Stimulated activated CD4-positive, alpha-beta T cell treated with anti-CD3 and anti-CD28 coated beads, Interleukin-1b, Interleukin-23, amount 100 ng/mL, for 1 hour (primary cell): ENCODE measurements at places on chromosomes 5 and 9.

- no peak for DNase-seq
Observed at GRCh38 chr5:128143911-128144310, 60.3 kb downstream of the SLC12A2 start.

- DNase-seq = no peak
Observed at GRCh38 chr5:96565582-96566265, 96.5 kb upstream of the CAST start.

DNA sequence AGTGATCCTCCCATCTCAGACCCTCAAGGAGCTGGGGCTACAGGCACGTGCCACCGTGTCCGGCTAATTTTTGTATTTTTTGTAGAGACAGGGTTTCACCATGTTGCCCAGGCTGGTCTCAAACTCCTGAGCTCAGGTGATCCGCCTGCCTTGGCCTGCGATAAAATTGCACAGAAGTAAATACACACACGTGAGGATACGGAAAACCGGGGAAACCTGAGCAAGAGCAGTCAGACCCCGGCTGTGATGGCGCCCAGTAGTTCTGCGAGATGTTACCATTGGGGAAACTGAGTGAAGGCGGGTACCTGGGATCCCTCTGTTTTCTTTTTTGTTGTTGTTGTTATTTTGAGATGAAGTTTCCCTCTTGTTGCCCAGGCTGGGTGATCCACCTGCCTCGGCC, 114.9 kb downstream of the C9orf50 start:
- DNase-seq = no peak

DNA sequence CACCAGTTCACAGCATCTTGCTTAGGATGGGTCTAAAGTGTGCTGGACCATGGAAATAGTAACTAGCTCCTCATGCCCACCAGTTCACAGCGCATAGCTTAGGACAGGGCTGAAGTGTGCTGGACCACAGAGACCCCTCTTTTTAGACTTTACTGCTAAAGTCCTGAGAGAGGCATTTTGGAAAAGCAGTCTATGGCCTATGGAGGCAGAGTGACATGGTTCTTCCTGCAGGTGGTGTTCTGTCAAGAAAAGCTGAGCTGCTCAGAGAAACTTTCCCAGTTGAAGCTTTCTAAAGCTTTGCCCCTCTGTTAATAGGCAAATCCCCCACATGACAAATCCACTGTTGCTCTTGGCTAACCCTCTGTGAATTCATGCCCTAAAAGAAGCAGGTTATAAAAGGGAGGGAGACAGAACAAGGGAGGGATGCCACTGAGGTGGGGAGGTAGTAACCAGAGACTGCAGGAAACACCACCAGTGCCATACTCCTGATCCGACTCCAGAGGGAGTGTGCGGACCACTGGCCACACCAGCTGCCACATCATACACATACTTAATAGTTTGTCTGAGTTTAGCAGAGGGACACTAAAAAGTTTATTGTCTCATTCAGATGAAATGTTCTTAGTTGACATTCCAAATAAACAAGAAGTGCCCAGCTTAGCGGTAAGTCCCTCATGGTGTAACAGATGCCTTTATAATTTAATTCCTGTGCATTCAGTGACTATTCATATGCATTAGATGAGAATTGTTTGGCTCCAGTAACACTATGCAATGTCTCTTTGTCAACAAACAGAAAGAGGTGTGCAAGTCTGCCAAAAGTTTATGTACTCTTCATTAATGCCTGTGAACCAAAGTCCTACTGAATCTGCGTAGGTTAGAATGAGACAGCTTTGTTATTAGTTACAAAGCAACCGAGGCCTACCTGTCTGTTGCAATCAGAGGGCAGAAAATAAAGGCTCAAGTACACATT, 236.2 kb upstream of the NFIL3 start:
- no peak for DNase-seq

GRCh38 chr5:72363166-72363802, 43.1 kb downstream of the PTCD2 start:
- no peak for DNase-seq

DNA sequence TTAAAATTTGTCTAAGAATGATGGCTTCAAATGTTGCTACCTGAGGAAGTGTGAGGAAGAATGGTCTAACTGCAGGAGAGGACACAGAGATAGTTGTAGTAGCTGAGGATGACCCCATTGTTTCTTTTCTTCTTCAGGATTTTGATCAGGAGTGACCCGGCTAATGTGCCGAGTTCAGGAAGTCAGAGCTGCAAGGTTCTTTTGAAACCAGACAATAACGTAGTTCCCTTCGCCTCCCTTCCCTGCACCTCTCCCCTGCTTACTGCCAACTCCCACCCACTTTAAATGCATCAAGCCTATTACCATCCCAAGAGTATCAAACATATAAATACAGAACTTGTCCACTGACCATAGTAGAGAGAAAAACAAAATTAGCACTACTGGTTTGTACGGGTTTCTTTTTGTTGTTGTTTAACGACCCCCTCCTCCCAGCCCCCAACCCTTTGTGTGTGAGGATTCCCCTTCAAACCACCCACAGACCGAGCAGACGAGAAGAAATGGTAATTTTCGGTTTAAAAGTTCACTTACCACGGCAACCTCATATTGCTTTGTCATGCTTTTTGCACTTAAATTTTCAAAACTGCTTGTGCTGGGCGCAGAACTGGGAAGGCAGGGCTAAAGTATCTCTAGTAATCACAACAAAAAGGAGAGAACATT, 23.5 kb upstream of the ELAVL2 start:
- DNase-seq = no peak

DNA sequence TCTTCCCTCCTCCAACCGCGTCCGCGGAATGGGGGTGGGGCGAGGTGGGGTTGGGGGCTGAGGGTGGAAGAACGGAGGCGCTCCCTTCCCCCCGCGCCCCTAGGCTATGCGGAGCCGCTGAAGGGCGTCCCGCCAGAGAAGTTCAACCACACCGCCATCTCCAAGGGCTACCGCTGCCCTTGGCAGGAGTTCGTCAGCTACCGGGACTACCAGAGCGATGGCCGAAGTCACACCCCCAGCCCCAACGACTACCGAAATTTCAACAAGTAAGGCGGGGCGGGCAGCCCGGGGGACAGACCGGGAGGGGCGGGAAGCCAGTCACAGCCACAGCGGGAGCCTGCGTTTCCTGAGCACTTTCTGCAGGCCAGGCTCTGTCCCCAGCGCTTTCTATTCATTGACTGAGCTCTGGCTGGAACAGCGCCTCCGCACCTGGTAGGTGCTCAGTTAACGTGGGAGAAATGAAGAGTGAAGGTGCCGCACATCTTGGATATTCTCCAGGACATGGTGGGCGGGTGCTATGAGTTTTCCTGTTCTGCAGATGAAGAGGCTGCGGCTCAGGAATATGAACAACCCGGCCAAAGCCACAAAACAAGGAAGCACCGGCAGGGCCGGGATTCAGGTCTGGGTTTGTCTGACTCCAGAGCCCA, 11.3 kb downstream of the MYOZ3 start:
- DNase-seq = no peak

DNA sequence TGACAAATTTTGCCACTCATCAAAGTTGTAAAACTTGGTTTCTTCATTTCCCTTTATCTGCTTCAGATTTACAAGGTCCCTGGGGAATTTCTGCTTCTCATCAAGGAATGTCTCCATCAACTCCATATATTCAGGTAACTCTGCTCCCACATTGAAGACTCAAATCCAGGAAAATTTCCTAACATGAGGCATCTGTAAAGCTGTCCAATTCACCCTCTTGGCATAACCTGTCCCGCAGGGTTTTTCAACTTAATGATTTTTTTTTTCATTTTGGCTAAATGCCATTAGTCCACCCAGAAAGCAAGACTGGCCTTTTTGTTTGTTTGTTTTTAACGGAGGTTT, 50.2 kb upstream of the SLC30A5 start:
- no peak for DNase-seq

DNA sequence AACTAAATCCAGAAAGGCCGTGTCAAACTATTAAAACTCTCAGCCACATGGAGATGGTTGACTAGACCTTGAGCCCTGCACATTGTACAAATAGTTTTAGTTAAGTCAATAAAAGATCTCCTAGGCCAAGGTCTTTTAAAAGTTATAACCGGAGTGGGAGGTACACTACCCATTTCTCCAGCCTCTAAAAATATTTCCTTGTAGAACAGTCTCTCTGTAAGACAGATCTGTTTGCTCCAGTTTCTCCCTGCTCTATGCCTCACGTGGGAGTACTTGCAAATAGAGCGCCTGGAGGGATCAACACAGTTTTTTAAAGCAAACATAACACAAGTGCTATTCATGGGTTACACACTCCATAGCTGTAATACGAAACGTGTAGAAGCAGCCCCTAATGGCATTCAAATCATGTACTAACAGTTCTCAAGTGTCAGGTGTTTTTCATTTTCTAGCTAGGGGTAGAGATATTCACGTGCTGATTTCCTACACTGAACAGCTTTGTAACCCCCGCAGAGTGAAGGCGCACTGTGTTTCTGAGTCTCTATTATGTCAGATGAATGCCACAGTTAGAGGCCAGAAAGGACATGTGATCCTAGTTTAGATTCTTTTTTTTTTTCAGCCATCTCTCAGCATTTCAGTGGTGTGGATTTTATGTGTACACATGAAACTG, 703.4 kb upstream of the GRAMD2B start:
- no peak for DNase-seq

GRCh38 chr5:136638084-136638483, 272.7 kb upstream of the TRPC7 start:
- no peak for DNase-seq

- no peak for DNase-seq
Observed at GRCh38 chr9:127397646-127398274, 791 bp downstream of the SLC2A8 start.

DNA sequence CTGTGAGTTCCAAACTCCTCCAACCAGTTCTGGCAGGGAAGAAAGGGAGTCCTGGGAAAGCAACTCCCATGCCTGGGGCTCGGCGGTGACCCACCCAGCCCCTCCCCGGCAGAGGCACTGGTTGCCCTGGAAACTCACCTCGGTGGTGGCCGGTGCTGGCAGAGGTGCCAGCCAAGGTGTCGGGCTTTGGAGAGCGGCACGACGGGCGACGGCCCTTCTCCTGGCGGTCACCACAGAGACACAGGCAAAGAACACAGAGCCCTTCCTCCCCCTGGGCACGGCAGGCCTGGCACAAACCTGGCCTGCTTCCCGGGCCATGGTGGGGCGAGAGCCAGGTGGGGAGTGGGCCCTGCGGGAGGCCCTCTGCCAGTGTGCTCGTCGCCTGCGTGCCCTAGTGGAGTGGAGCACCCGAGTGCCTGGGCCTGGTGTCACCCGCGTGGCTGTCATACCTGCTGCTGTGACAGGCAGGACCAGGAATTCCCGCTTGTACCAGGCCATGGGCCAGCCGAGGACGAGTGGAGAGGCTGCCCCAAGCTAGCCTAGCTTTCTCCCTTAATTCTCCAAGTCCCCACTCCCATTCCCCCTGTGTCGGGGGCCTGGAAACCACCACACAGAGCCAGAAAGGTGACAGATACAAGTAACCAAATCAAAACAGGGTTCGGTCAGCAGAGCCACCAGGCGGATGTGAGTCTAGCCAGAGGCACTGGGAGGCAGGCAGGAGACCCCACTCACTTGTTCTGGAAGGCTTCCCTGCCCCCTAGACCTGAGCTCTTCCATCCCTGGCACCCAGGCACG, 8.2 kb upstream of the RALGDS start:
- DNase-seq = no peak

DNA sequence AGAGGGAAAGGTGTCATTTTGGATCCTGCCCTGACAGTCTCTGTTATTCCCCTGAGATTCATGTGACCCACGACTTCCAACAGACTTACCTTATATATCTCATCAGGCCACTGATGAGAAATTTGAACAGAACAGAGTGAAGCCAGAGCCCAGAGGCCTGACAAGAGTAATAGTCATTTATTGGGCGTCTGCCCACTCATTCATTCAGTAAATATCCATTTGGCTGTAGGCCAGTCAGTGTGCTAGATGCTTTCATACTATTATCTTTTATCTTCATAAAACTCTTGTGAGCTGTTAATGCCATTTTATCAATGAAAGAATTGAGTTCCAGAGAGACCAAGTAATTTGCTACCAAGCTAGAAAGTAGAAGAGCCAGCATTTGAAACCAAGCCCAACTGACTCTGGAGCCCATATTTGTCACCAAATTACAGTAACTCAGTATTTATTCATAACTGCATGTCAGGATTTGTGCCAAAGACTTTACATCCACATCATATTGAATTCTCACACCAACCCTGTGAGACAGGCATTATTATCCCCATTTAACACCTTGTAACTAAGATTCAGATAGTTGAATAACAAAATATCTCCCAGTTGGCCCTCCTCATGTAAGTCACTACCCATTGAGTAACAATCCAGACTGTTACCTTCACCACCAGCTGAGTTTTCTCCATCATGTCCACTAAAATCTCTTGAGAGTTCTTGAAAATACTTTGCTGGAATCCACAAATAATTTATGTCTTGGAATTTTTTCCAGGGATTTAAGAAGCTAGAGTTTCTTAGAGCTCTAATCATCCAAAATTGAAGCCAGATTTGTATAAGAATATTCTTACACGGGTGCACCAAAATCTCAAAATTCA, 2.5 kb downstream of the PTPDC1 start:
- DNase-seq = no peak

GRCh38 chr5:73266176-73266738, 93.3 kb downstream of the TMEM174 start:
- DNase-seq = no peak

DNA sequence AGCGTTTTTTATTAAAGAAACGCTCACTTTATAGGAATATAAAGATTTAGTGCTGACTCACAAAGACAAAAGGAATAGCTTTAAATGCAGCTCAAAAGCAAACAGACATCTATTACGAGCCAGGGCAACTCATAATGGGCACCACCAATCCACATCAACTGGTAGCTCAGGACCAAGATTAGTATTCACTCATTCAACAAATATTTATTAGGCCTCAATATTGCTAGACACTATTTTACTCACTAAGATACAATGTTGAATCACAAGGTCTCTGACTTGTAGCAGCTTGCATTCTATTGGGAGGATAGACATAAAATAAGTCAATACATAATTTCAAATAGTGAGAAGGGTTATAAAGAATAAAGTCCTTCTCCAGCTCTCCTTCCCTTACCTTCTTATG, 8.0 kb upstream of the MAN2A1 start:
- no peak for DNase-seq

GRCh38 chr9:38117651-38118050, 48.6 kb upstream of the SHB start:
- no peak for DNase-seq

DNA sequence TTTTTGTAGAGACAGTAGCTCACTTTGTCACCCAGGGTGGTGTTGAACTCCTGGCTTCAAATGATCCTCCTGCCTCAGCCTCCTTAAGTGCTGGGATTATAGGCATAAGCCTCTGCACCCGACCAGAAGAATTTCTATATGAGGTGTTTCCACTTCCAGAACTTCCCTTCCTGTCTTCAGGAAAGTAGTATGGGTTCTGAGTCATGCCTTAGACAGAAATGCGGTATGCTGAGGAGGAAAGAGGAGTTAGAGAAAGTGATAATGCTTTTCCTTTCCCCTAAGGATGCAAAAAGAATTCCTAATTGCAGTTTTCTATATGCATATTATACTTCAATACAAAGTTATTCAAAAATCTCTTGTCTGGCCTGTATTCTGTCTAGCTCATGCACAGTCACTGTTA, 16.4 kb upstream of the ADAMTSL1 start:
- DNase-seq = no peak
